ENCODE measurements at places on chromosomes 16 and 17.

GRCh38 chr16:11520442-11520841, 66.3 kb downstream of the LITAF start:
- DNase-seq = no peak

DNA sequence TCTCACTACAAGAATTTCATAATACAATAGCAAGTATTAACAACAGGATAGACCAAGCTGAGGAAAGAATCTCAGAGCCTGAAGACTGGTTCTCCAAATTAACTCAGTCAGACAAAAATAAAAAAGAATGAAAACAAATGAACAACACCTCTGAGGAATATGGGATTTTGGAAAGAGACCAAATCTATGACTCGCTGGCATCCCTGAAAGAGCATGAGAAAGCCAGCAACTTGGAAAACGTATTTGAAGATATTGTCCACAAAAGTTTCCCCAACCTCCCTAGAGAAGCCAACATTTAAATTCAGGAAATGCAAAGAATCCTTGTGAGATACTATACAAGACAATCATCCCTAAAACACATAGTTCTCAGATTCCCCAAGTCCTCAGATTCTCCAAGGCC, 20.9 kb downstream of the NLRP1 start:
- DNase-seq = no peak

DNA sequence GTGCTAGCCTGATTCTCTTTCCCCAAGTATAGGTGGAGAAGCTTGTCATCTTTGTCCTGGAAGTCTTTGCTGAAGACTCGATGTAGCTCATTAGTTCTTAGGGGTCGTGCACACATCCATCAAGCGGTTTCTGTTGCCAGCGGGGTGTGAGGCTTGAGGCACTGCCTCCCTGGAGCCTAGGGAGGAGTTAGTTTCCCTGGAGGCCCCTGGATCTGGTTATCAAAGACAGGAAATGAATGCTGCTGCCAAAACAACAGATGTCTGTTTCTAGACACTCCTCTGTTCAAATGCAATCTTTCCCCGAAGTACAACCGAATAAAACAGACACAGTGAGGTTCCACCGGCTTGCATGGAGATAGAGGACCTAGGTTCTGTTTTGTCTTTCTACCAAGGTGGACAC, 17.5 kb downstream of the HS3ST4 start:
- no peak for DNase-seq

GRCh38 chr17:18186627-18186982, 3.0 kb downstream of the ALKBH5 start:
- DNase-seq = peak; percentile 64

DNA sequence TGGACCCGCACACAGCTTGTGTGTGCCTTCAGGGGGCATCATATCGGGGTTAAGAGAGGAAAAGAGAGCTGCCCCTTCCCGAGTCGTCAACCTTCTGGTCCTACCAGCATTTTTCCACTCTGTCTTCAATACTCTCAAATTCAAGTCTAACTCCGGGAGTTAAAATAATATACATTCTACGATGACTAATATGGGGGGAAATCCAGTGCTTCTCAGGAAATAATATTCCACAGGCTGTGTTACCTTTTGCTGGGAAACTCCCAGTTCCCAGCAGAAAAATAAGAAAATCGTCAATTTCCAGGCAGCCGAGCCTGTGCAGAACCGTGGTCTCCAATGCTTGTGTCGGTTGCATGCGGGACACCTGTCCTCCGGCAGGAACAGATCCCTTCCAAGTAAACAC, 105.0 kb upstream of the FOXF1 start:
- DNase-seq = no peak

- DNase-seq = no peak
Measured at GRCh38 chr17:56532926-56533325, 60.6 kb upstream of the NOG start.

GRCh38 chr17:36130346-36130745, 26.7 kb downstream of the CCL4 start:
- DNase-seq = no peak

DNA sequence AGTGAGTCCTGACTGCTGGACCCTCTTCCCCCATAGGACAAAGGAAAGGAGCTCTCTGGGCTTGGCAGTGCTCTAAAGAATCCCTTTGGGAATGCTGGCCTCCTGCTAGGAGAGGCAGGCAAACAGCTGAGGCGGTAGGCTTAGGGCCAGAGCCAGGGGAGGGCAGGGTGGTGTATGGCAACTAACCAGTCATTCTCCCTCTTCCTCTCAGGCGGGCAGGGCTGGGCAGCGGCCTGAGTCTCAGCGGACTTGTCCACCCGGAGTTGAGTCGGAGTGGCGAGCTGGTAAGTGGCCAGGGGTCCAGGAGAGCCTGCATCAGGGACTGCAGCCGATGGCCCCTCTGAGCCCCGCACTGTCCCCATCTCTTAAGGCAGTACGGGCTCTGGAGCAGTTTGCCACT, 4.4 kb downstream of the ACADVL start:
- DNase-seq = no peak

DNA sequence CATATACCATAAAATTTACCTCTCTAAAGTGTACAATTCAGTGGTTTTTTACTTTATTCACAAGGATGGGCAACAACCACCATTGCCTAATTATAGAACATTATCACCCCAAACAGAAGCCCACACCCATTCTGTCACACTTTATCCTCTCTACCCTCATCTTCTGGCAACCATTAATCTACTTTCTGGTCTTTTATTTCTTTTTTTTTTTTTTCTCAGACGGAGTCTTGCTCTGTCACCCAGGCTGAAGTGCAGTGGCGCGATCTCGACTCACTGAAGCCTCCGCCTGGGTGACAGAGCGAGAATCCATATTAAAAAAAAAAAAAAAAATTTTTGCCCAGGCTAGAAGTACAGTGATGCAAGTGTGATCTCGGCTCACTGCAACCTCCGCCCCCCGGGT, 90.7 kb upstream of the CLEC18B start:
- no peak for DNase-seq

DNA sequence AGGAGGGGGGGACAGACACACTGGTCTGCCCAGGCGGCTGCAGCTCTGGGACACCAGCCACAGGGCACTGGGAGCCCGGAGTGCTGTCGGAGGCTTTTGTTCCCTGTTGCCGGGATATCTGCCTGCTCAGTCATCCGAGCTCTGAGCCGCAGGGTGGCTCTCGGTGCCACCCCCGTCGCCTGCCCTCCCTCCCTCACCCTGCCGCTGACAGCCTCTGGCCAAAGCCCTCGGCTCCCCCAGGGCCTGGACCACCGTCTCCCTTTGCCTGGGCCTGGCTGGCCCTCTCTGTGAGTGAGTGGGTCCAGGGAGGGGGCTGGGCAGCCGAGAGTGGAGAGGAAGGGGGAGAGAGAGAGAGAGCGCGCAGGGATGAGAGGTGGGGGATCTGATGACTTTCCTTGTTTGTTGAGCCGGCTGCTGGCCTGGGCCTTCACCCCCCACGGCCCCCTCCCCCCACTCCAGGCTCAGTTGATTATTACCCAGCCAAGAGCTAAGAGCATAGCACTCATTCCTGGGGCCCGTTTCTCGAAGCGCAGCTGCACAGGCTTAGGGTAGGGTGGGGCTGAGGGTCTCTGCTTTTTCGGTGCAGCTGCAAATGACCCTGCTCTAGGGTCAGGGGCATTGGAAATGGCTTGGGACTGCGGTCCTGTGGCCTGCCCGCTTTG, 2.7 kb downstream of the FOXJ1 start:
- peak; percentile 82 for DNase-seq

- peak; percentile 83 for DNase-seq
Measured at GRCh38 chr16:12459391-12460063, 344.2 kb downstream of the CPPED1 start.

DNA sequence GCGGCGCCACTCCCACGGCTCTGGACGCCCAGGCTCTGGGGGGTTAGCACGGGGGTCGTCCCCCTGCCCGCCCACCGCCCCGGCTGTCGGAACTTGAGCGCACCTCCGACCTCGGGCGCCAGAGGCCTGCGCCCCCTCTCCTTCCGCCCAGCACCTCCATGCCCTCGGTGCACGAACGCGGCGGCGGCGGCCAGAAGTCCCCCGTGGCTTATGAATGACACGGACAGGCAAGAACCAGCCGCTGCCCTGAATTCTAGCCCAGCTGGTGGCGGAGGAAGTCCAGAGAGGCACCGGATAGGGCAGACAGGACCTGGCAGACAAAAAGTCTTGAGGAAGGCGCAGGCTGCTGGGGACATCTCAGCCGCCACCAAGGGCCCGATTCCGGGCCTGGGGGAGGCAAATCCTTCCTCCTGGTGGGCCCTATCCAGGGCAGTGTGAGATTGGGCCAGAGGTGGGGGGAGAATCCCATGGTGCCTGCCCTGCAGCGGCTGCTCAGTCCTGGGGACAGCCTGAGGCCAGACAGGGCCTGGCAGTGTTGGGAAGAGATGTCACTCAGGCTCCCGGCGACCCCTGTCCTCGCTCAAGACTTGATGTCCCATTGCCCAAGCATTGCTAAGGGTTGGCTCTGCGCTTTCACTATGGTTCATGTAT, 897 bp upstream of the CYGB start:
- DNase-seq = no peak

GRCh38 chr16:46555951-46556350, 65.2 kb downstream of the SHCBP1 start:
- no peak for DNase-seq

DNA sequence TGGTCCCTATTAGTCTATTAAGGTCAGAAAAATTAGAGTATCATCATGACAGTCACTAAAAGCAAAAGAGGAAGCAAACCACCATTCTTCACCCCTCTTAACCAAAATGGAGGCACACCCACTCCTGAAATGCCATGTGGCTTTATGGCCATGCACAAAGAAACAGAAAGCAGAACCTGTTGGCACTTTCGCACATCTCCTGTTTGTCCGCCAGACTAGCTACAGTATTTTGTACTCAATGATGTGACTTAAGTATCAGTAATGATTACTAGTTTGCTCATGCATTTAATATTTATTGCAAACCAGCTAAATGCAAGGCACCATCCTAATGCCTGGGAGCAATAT, 70.2 kb upstream of the GNAO1 start:
- no peak for DNase-seq

- no peak for DNase-seq
Measured at GRCh38 chr17:39410279-39410678, 8.9 kb upstream of the FBXL20 start.

- no peak for DNase-seq
Measured at GRCh38 chr17:39443326-39443725, 7.7 kb downstream of the MED1 start.

- no peak for DNase-seq
Measured at GRCh38 chr17:676060-676700, 38.5 kb downstream of the VPS53 start.

DNA sequence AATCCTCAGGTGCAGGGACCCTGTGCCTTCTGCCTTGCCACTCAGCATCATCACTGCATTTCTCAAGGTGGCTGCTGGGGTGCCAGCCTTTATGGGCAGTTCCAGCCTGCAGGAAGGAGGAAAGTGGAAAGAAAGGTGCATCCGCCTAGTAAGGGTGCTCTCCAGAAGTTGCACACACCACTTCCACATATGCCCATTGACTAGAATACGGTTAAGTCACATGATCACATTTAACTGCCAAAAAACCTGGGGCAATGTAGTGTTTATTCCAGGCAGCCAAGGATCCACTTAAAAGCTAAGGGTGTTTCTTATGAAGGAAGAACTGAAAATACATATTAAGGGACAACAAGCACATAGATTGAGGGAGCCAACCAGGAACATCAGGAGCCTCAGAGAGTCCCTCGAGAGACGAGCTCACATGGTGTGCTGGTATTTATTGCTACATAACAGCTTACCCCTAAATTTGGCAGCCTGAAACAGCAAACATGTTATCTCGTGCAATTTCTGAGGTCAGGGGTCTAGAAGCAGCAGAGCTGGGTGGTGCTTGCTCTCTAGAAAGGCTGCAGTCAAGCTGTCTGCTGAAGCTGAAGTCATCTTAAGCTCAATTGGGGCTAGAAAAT, 52.0 kb upstream of the MMP2 start:
- no peak for DNase-seq

GRCh38 chr17:60436676-60437075, 14.4 kb downstream of the CHCT1 start:
- no peak for DNase-seq

- no peak for DNase-seq
Measured at GRCh38 chr16:68737046-68737729, at the start of gene CDH1. Gene CDH1, plus strand, starts transcription at chr16:68737292. Its CDS starts 124 bp downstream, at chr16:68737416.

DNA sequence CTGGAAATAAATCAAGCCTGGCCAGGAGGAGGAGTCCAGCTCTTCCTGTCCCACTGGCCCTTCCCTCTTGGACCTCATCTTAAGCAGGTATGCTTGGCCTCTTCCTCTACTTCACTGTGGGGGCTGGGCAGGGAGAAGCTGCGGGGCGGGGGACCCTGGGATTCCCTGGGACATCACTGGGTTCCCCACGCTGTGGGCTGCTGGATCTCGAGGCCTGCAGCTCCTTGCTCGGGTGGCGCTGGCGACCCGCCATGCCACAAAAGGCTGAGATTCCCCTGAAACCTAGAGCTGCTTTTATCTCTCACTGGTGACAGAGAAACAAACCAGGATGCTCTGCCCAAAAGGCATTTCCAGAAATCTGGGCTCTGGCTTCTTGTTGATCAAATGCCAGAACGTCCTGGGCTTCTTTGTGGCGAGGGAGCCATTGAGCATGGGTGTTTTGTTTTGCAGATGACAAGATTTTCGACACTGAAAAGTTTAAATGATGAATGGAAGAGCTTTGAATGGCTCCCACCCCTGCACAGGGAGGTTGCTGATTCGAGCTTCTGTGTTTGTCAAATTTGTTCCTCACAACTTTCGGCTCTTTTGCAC, 8.6 kb upstream of the PGS1 start:
- DNase-seq = no peak

GRCh38 chr17:21774263-21774662, 81.9 kb downstream of the KCNJ18 start:
- no peak for DNase-seq

- DNase-seq = no peak
Measured at GRCh38 chr16:29231244-29231643, 175.3 kb downstream of the NPIPB11 start.

GRCh38 chr16:57043248-57043647, 49.1 kb upstream of the CPNE2 start:
- no peak for DNase-seq

GRCh38 chr16:1333149-1333812, at the start of gene BAIAP3:
Gene BAIAP3, plus strand, starts transcription at chr16:1333645. Its CDS starts 4,905 bp downstream, at chr16:1338550.
- peak; percentile 24 for DNase-seq

DNA sequence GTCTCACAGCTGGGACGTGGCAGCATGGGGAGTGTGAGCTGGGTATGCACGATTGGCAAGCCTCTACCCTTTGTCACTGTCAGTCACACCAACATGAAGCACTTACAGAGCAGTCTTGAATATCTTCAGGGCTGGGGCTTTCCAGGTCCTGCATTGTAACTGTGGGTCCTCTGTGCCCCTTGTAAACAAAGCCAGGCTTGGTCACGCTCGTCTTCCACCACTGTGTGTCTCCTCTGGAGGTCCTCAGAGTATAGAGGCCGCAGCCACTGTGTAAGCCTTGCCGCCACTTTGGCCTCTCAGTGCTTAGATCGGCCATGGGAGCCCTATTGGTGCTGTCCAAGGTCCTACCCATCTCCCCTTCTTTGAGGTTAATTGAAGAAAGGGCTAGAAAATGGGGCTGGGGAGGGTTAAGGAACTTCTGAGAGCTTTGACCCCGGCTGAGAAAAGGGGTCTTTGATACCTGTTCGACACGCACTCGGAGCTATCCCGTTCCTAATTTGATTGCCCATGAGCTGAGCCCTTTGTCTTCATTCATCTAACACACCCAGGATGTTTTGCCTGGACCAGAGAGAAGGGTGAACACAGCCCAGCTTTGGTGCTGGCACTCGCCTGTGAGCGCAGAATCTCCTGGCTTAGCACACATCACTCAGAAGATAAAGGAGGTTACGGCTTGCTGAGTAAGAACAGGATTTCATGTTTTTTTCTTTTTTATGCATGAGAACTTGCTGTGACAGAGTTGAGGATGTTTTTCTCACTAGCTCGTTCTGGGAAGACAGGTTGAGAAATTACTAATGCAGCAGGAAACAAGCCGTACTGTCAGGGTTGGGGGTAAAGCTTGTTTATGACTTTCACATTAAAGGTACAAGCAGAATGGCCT, 267.9 kb downstream of the CPPED1 start:
- no peak for DNase-seq

GRCh38 chr17:73248532-73248931, 13.1 kb downstream of the CPSF4L start:
- DNase-seq = no peak

Data from Ammon's horn (tissue), 1 donor.